CD4-positive, CD25-positive, alpha-beta regulatory T cell (primary cell): ENCODE measurements at places on chromosomes 13 and 19.
A peak's percentile ranks its signal among the peaks of the same experiment; 100 is the strongest.

DNA sequence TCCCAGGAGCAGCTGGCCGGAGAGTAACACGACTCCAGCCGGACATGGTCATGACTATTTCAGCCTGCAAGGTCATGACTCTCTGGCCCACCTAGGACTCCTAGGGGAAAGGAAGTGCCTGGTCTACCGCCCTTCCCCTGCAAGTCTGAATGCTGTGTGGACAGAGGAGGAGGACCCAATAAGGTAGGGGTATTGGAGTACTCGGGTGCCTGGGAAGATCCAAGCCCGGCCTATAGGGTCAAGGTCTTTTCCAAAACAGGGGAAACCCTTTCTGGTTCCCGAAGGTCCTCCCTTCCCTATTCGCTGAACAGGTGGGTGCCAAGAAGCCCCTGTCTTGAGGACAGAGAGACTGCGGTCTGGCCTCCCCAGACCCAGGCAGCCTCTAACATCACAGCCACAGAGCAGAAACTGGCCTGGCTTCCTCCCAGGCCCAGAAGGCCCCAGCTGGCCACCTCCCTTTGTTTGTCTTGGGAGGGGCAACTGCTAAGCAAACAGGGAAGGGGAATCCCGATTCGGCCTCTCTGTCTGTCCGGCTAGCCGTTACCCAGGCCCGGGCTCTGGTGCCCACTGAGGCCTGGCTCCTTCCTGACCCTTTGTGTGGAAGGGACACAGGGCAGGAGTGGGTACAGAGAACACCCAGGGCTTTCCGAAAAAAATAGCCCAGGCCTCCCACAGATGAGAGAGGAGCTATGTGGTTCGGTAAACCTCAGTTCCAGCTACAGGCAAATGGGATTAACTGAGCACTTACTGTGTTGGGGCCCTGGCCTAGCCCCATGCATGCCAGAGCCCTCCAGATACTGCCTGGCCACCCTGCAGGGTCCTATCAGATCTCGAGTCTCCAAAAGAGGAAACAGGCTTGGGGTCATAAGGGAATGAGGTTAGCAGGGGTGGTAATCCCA is 5.2 kb upstream of the GRAMD1A start:
- peaks cover 46% of the 10 kb centered on the region for H3K4me1 ChIP-seq
- no peak overlapping the region for H3K27ac ChIP-seq
- no peak overlapping the region for H3K4me3 ChIP-seq
- DNase-seq, result no peak

DNA sequence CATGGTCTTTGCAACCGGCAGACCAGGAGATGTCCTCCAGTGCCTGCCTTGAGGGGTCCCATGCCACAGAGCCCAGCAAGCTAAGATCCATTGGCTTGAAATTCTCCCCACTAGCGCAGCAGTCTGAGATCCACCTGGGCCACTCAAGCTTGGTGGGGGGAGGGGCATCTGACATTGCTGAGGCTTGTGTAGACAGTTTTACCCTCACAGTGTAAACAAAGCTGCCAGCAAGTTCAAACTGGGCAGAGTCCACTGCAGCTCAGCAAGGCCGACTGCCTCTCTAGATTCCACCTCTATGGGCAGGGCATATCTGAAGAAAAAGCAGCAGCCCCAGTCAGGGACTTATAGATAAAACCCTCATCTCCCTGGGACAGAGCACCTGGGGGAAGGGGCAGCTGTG is 32.0 kb upstream of the ITM2B start:
- H3K27me3 ChIP-seq, result no peaks in the 10 kb centered on the region
- H3K4me3 ChIP-seq, result no peak overlapping the region
- H3K27ac ChIP-seq, result no peak overlapping the region
- no peaks in the 10 kb centered on the region for H3K36me3 ChIP-seq

- peak overlapping the region; percentile 61 for H3K27ac ChIP-seq
- H3K4me1 ChIP-seq, result peaks cover 37% of the 10 kb centered on the region
- DNase-seq, result peak; percentile 88
- no peaks in the 10 kb centered on the region for H3K36me3 ChIP-seq
Measured at GRCh38 chr19:45171211-45171623, 6.8 kb downstream of the TRAPPC6A start.

DNA sequence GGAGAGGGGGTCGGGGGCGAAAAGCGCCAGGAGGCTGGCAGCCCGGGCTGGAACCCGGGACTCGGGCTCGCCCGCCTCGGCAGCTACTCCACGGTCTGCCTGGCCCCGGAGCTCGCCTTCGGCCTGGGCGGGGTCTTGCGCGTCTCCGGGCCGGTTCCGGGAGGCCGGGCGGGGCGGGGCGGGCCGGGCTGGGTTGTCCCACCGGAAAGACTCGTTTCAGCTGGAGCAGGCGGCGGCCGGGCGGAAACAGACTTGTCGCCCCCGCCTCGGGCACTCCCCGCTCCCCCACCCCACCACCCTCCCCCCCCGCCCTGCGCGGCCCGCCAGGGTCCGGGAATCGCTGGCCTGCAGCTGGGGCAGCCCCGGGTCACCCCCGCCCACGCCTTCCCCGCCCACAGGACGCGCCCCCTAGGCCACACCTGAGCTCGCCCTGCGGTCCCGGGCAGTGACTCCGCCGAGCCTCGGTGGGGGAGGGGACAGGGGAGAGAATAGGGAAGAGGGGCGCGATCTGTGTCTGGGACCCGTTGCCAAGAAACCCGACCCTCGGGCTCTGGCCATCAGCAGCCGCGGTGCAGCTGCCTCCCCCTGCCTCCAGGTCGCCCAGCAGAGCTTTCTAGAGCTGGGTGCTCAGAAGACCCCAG is 109.4 kb downstream of the KCTD15 start:
- peaks cover 17% of the 10 kb centered on the region for H3K27me3 ChIP-seq
- DNase-seq, result no peak
- peaks cover 4% of the 10 kb centered on the region for H3K4me1 ChIP-seq
- no peak overlapping the region for H3K4me3 ChIP-seq

- no peak overlapping the region for H3K27ac ChIP-seq
- no peaks in the 10 kb centered on the region for H3K4me1 ChIP-seq
- H3K36me3 ChIP-seq, result no peaks in the 10 kb centered on the region
- H3K4me3 ChIP-seq, result no peak overlapping the region
- DNase-seq, result no peak
Measured at GRCh38 chr19:13691569-13692435, 72.5 kb upstream of the MRI1 start.

DNA sequence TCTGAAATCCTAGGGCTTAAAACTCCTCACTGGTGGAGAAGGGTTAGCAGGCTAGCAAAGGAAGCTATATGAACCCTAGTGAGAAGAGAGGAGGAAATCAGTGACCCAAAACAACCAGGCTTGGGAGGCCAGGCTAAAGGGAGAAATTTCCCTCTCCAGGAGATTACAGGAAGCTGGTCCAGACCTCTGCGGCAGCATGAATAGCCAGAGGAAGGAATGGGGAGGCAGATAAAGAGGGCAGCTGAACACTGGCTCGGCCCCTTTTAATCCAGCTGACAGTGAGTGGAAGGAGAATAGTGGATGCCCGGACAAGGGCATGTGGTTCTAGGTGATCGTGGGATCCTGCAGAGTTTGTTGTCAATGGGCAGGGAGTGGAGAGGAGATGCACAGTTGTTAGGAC is 130.6 kb downstream of the COG6 start:
- no peaks in the 10 kb centered on the region for H3K4me1 ChIP-seq
- no peaks in the 10 kb centered on the region for H3K36me3 ChIP-seq
- no peak for DNase-seq
- H3K27ac ChIP-seq, result no peak overlapping the region
- no peak overlapping the region for H3K4me3 ChIP-seq
- no peaks in the 10 kb centered on the region for H3K27me3 ChIP-seq

GRCh38 chr19:55702131-55702627 is 27.2 kb downstream of the EPN1 start:
- no peaks in the 10 kb centered on the region for H3K36me3 ChIP-seq
- H3K27ac ChIP-seq, result no peak overlapping the region

DNA sequence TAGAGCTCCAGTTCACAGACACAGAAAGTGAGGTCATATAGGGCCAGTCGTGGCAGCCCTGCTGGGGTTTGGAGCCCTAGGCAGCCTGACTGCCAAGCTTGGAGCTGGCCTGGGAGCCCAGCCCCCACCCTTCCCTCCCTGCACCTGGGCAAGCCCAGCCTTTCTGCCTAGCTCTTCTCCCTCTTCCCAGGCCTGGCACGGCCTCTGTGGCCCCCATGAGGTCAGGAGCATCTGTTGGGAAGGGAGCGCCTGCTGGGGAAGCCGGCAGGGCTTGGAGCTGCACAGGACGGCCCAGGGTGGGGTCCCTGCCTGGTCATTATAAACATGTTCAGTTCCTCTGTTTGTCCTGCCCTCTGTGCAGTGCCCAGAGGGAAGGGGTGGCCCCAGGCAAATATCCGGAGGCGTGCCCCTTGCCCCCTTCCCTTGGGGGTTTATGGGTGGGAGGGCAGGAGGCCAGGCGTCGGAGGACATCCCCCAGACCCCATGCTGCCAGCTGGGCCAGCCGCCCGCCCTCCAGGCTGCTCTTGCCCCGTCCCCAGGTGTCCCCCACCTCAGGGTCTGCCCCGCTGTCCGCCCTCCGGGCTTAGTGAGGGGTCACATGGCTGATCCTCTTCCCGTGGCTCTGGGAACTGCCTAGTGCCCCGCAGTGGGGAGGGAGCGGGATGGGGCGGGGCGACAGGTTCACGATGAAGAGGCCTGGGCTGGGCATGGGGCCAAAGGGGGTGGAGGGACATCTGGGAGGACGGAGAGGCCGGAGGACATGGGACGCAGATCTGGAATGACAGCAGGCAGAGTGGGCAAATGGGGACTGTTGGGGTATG is 30.0 kb upstream of the NCCRP1 start:
- H3K27me3 ChIP-seq, result no peaks in the 10 kb centered on the region
- H3K27ac ChIP-seq, result no peak overlapping the region
- peaks cover 5% of the 10 kb centered on the region for H3K36me3 ChIP-seq

DNA sequence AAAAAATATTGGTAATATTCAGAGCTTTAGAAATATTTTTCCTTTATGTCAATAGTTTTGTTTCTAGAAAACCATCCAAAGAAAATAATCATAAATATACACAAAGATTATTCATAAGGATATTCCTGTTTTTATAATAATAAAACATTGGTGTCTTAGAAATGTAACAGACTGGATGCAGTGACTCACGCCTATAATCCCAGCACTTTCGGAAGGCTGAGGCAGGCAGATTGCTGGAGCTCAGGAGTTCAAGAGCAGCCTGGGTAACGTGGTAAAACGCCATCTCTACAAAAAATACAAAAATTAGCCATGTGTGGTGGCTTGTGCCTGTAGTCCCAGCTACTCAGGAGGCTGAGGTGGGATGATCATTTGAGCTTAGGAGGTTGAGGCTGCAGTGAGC is 106.8 kb downstream of the DHRS12 start:
- H3K27ac ChIP-seq, result no peak overlapping the region
- H3K36me3 ChIP-seq, result no peaks in the 10 kb centered on the region
- H3K27me3 ChIP-seq, result no peaks in the 10 kb centered on the region
- no peak for DNase-seq

- H3K4me3 ChIP-seq, result no peak overlapping the region
- H3K4me1 ChIP-seq, result no peaks in the 10 kb centered on the region
- no peaks in the 10 kb centered on the region for H3K27me3 ChIP-seq
- no peaks in the 10 kb centered on the region for H3K36me3 ChIP-seq
Measured at GRCh38 chr13:82224806-82225205, 1657.5 kb downstream of the SLITRK1 start.

DNA sequence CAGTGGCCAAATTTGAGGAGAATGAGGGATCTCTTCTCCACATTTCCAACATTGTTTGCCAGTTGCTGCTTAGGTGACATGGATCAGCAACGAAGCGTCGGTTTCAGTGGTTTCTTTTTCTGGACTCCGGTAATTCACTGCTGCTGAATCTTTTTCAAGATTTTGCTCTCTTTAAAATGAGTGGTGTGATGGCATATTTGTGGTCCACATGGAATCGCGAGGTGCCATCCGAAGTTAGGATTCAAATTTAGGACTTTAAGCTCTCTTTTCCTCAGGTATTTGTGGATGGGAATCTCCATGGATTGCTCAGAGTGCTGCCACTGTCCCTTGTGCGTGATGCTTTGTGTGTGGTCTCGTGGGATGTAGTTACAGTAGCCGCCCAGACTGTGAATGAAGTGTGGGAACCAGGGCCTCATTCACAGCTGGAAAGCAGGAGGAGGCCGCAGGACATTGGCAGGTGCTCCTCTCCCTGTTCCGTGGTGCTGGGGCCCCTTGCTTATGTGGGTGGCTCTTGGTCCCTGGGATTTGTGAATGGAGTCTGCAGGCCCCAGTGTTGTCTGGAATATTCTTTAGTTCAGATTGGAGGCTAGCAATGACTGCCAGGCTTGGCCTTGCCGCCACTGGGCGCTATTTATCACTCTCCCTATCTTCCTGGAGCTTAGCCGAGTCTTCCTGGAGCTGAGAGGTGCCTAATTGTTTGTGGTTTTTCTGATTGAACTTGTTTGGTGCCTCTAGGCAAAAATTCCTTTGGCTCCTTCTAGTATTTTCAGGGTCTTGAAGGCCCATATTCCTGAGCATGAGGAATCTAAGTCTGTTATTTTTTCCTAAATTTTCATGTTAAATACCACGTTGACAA is 1.5 kb downstream of the ILF3 start:
- H3K4me3 ChIP-seq, result peak overlapping the region; percentile 79
- peaks cover 62% of the 10 kb centered on the region for H3K4me1 ChIP-seq
- no peaks in the 10 kb centered on the region for H3K27me3 ChIP-seq
- peaks cover 8% of the 10 kb centered on the region for H3K36me3 ChIP-seq

DNA sequence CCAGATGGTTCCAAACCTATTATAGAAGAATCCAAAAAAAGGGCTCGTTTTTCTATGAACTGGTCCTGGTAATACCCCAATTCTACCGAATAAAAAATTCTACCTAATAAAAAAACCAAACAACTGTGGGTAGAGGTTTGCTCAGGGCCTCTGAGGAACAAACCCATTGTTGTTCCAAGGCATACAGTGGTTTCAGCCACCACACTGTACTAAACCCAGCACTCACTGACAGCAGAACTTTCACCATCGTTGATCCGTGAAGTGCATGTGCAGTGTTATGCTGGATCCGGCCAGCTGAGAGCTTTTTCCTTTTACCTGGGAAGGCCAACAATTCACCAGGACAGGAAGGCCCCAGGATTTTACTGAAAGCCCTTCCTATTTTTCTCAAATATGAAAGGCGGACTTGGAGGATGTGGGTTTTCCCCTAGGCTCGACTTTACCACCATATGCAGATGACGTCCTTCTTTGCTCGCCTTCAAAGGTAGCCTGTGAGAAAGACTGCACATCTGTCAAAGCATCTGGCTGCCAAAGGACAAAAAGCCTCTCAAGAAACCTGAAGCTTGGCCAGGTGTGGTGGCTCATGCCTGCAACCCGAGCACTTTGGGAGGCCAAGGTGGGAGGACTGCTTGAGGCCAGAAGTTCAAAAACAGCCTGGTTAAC is 7.2 kb upstream of the PABPC3 start:
- H3K4me1 ChIP-seq, result no peaks in the 10 kb centered on the region
- H3K36me3 ChIP-seq, result no peaks in the 10 kb centered on the region
- no peaks in the 10 kb centered on the region for H3K27me3 ChIP-seq
- no peak overlapping the region for H3K27ac ChIP-seq
- no peak overlapping the region for H3K4me3 ChIP-seq
